ENCODE measurements at places on chromosomes 3 and 15.
A peak's percentile ranks its signal among the peaks of the same experiment; 100 is the strongest.

DNA sequence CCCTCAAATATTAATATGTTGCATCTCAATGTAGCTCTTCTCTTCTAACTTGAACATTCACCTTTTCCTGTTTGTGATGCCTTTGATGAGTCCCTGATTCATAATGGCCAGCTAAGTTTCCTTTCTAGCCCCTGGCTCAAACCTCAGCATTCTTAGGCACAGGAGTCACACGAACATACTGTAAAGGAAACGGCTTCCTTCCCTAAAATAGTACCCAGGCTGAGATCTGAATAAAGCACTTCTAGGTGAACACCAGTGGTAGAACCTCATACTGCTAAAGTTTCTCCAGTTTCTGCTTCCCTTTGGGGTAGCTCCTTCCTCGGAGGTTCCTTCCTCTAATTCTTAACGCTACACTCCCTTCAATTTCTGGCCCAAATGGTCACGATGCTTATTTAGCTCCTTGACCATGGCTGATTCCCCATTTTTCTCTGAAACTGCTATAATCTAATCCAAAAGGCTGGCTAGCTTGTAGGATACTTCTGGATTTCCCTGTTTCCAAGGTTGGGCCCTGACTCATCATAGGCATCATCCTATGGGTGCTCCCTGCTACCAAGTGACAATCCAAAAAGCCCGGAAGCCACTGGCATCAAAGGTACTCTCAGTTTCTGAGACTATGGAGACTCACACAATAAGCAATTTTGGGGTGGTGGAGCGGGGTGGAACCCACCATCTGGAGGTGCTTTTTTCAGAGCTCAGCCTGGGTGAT, 2.4 kb downstream of the ANAPC13 start:
- no peak for DNase-seq

DNA sequence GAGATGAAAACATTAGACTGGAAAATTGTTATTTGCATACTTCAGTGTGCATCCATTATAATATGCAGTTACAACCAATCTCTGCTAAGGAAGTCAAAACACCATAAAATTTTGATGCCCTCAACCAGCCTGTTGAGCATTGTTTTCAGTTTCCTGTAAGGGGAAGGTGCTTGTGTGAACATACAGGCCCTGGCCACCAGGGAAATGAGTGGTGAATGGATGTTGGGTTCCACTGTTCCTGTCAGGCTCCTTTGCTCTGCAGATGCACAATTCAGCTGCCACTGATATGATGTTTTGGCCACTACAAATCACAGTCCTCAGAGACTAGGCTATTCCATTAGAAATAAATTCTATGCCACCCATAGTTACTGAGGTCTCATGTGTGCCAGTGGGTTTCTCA, 184.6 kb downstream of the SYNPR start:
- peak; percentile 4 for DNase-seq

DNA sequence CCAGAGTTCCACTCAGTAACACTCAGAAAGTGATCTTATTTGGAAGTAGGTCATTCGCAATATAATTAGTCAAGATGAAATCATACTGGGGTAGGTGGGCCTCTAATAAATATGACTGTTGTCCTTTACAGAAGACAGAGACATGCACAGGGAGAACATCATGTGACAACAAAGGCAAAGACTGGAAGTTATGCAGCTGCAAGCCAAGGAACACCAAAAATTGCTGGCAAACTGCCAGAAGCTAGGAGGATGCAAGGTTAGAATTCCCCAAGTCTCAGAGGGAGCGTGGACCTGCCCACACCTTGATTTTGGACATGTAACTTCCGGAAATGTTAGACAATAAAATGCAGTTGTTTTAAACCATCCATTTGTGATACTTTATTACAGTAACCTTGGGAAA, 471.5 kb upstream of the AGTR1 start:
- DNase-seq: no peak

DNA sequence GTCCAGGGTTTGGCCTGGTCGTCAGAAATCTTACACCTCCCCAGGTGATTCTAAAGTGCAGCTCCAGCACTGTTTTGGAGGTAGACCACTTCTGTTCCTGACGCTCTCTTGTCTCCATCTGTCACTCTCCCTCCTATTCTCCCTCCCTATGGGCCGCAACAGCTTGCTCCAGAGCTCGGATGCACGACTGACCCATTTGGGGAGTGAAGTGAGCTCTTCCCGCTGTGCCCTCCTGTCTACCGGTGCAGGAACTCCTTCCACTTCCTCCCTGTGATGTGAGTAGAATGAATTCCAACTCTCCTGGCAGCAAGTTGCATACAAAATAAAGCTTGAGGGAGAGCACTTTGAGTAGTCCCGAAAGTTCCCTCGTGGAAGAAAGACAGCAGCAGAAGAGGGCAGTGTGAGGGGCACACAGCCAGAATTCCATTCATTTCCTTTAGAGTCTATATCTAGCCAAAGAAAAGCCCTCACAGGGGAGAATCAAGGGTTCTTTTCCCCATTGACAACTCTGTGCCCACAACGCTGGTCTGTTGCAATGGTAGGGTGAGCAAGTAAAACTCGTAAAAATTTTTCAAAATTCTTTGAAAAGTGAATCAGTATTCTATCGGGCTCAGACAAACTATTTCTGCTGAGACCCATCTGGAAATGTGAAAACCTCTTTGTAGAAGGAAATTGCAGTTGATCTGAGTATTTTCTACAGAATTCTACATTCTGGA, 39.9 kb upstream of the BDH1 start:
- DNase-seq: no peak

- DNase-seq: no peak
Observed at GRCh38 chr15:43276563-43277200, 10.0 kb upstream of the TGM5 start.

GRCh38 chr3:113051787-113052186, 61.0 kb downstream of the GTPBP8 start:
- no peak for DNase-seq

DNA sequence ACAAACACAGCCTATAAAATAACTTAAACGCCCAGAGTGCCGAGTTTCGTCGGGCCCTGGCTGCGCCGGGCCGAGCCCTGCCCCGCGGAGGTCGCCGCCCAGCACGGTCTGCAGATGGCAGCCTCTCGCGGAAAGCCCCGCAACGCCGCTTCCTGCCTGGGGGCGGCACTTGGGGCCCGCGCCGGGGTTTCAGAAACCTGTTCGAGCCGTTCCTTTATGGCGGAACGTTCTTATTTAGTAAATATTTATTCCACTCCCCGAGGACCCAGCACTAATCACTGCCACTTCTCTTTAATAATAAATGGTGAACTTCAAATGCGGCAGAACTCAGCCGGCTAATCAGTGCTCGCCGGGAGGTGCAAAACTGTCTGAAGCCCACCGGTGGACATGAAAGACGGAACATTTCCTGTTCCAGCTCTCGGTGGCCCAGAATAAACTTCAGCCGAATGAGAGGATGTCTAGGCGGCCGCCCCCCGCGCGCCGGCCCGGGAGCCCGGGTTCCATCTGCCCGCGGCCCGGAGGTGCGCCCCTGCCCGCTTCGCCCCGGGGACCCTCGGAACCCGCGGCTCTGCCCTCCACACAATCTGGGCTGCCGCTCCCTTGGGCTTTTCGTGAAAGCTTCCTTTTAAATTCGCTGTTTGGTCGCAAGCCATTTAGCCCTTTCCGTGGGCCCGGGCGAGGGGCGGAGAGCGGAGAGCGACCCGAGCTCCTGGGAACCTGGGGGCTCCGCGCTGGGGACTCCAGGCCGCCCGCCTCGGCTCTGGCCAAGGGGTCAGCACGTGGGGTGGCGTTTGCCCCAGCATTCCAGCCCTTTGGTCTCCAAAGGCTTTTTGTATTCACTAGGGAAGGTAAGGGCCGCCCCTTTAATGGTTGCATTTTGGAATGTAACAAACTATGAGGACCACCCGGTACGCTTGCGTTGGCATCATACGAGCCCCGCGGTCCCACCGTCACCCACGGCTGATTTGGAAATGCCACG, 110.8 kb upstream of the ATP11B start:
- DNase-seq: peak; percentile 80

- no peak for DNase-seq
Observed at GRCh38 chr3:56459719-56460118, 8.5 kb downstream of the ERC2 start.
